IPS DF 6.9 (cell line): ENCODE measurements at places on chromosomes 6 and 20.

DNA sequence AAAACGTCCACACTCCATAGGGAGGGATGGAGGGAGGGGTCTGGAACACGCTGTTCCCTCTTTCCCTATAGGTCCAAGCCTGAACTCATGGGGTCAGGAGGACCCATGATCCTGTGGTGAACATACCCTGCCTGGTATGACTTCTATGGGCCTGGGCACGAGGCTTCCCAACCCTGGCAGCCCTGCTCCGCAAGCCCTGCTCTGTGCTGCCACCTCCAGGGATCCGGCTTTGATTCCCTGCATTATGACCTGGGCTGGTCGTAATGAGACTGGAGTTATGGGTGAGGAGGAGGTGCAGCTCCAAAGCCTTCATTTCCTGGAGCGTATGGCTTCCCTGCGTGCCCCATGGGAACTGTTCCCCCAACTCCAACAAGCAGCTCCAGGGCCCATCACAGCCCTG, 54.9 kb downstream of the CDH22 start:
- no peak overlapping the region for H3K27ac ChIP-seq
- no peaks in the 10 kb centered on the region for H3K36me3 ChIP-seq
- DNase-seq = no peak
- peaks cover 15% of the 10 kb centered on the region for H3K27me3 ChIP-seq
- H3K4me1 ChIP-seq = no peaks in the 10 kb centered on the region
- no peak overlapping the region for H3K4me3 ChIP-seq

DNA sequence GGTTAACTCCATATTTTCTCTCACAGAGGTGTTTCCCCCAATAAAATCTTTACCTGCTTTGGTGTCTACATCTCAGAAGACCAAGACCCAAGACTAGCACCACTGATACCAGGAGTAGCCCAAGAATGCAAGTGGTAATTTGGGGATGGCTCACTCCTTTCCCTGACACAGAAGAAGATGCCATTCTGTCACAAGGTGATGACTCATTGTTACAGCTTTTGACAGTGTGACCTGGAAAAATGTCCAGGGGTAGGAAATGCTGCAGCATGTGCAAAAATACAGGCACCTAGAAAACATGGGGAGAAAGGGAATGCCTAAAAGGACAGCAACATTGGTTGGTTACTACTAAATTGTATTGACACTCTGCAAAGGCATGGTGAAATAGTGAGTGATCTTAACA, 254.0 kb upstream of the GJE1 start:
- no peaks in the 10 kb centered on the region for H3K36me3 ChIP-seq
- H3K4me1 ChIP-seq = no peaks in the 10 kb centered on the region
- H3K27me3 ChIP-seq = no peaks in the 10 kb centered on the region
- no peak overlapping the region for H3K4me3 ChIP-seq

DNA sequence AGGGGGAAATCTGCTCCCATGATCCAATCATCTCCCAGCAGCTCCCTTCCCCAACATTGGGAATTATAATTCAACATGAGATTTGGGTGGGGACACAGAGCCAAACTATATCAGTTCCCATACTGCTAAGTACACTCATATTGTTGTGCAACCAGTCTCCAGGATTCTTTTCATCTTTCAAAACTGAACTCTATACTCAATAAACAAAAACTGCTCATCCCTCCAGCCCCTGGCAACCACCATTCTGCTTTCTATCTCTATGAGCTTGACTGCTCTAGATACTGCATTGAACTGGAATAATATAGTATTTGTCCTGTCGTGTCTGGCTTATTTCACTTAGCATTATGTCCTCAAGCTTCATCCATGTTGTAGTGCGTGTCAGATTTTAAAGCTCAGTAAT, 42.9 kb downstream of the STX11 start:
- no peaks in the 10 kb centered on the region for H3K27me3 ChIP-seq
- no peak overlapping the region for H3K4me3 ChIP-seq
- H3K27ac ChIP-seq = no peak overlapping the region
- no peaks in the 10 kb centered on the region; the same call in 1 of the 2 replicates for H3K4me1 ChIP-seq
- H3K36me3 ChIP-seq = no peaks in the 10 kb centered on the region
- DNase-seq = no peak

GRCh38 chr6:14365393-14365792, 247.8 kb downstream of the CD83 start:
- no peak overlapping the region for H3K27ac ChIP-seq
- H3K27me3 ChIP-seq = no peaks in the 10 kb centered on the region
- no peak for DNase-seq
- no peak overlapping the region for H3K4me3 ChIP-seq
- peaks cover 1% of the 10 kb centered on the region; the same call in 1 of the 2 replicates for H3K4me1 ChIP-seq
- no peaks in the 10 kb centered on the region for H3K36me3 ChIP-seq

DNA sequence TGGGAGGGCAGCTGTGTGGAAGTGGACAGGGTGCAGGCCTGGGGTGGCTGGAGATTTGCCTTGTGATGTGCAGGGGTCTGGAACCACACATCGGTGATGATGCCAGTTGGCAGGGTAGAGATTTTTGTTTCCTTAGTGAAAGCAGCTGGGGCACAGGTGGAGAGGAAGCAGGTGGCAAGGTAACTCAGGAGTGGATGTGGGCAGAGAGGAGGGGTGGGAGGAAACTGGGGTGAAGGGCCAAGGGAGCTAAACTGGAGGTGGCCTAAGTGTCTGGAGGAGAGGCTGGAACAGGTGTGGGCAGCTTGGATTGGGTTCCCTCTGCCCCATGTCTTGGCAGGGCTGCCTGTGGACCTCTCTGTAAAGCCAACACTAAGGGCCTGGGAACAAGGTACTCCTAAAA, 4.7 kb upstream of the SCUBE3 start:
- H3K4me3 ChIP-seq = no peak overlapping the region
- no peaks in the 10 kb centered on the region for H3K36me3 ChIP-seq
- H3K4me1 ChIP-seq = peaks cover 2% of the 10 kb centered on the region
- no peak for DNase-seq
- H3K27me3 ChIP-seq = peaks cover 40% of the 10 kb centered on the region
- H3K27ac ChIP-seq = no peak overlapping the region

GRCh38 chr6:130742131-130742681, 85.0 kb upstream of the SMLR1 start:
- no peak overlapping the region for H3K4me3 ChIP-seq
- no peak for DNase-seq
- H3K27me3 ChIP-seq = no peaks in the 10 kb centered on the region
- H3K27ac ChIP-seq = no peak overlapping the region
- H3K36me3 ChIP-seq = no peaks in the 10 kb centered on the region

DNA sequence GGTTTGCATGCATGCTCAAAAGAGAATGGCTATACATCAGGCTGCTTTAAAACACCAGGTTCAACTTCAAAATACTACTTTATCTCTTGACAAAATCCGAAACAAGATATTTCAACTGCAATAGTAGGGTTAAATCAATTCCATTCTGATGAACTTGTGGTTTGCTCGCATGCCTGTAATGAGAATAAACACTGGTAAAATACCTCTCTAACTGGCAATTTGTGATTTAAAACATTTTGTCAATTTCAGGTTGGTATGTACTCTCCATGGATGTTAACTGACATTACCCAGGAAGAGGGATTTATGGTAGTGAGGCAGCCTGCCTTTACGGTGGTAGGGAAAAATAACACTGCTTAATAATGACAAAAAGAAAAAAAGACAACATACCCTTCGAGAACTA, 74.4 kb downstream of the MBOAT1 start:
- no peaks in the 10 kb centered on the region for H3K27me3 ChIP-seq
- H3K4me1 ChIP-seq = no peaks in the 10 kb centered on the region; the same call in 1 of the 2 replicates
- no peak for DNase-seq
- no peaks in the 10 kb centered on the region for H3K36me3 ChIP-seq
- no peak overlapping the region for H3K27ac ChIP-seq
- no peak overlapping the region for H3K4me3 ChIP-seq

DNA sequence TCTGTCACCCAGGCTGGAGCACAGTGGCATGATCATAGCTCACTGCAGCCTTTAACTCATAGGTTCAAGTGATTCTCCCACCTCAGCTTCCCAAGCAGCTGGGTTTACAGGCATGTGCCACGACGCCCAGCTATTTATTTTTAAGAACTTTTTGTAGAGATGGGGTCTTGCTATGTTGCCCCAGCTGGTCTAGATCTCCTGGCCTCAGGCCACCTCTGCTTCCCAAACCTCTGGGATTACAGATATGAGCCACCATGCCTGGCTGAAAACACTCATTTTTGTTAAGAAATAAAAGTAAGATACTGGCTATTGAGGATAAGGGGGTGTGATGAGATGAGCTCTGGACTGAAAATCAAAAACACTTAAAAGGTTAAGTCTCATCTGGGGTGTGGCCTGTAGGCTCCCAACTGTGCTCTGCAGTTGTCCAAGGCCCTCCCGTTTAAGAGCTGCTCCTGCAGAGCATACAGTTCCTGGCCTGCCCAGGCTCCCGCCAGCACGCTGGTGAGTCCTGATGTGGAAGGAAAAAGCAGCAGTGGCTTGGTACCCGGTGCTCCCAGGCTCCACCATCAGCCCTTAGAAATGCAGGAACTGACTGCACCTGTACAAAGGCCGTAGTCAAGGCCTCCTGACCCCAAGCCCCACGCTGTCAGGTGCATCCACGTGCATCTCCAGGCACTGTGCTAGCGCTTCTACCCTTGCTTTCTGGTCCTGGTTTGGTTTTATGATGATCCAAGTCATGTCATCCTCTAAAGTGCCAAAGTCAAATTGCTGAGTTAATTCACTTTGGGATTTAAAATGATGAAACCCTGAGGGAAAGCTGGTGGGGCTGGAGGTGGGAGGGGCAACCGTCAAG, 111.5 kb downstream of the TMEM242 start:
- H3K36me3 ChIP-seq = no peaks in the 10 kb centered on the region
- no peaks in the 10 kb centered on the region for H3K4me1 ChIP-seq
- H3K4me3 ChIP-seq = no peak overlapping the region
- H3K27me3 ChIP-seq = no peaks in the 10 kb centered on the region
- DNase-seq = no peak

- H3K4me3 ChIP-seq = no peak overlapping the region
- no peaks in the 10 kb centered on the region for H3K27me3 ChIP-seq
- H3K4me1 ChIP-seq = no peaks in the 10 kb centered on the region
Measured at GRCh38 chr6:101422251-101422650, 28.7 kb downstream of the GRIK2 start.

DNA sequence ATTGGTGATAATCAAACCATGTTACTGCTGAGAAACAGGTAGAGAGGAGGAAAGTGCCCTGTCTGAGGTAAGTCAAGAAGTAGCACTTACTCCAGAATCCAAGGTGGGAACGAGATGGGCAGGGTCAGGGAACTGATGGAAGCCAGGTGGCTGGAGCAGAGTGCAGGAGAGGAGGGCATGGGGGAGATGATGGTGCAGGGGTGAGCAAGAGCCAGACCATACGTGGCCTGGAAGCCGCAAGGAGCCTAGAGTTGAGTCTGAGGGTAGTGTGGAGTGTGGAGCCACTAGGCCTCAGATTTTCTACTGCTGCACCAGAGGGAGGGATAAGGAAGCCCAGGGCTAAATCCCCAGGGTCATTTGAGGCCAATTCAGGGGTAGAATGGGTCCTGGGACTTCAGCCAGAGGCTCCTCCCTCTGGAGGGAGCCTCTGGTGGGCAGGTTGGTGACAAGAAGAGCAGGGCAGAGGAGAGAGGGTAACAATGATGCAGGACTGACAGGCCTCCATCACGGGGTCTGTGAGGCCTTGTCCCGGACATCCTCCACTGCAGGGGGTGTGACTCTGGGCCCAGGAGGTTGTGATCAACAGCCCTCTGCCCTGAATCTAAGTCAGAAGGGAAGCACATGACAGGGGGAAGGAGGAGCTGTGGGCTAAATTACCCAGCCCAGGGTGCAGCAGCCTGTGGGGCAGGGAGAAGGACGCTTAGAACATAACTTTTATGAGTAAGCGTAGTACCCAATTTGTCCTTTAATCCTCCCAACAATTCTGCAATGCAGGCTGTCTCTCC, 28.7 kb downstream of the COX4I2 start:
- no peak overlapping the region for H3K4me3 ChIP-seq
- H3K36me3 ChIP-seq = 0 out of 2 replicates have a peak, but pooled peaks cover 2% of the 10 kb centered on the region
- no peak for DNase-seq
- H3K27ac ChIP-seq = no peak overlapping the region

DNA sequence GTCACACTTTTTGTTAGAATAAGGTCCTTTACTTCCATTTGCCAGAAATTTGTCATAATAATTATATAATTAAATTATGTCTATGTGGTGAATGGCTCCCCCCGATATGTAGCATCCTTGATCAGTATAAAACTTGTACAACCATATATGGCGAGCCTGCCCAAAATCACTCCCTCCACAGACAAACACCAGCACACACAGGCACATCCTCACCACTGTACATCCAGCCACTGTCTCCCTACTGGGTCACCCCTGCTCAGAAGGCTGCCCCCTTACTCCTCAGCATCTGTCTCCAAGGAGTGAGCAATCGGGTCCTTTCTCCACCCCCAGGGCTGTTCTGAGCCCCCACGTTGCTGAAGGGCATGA, 87.0 kb upstream of the MYL9 start:
- H3K27ac ChIP-seq = no peak overlapping the region
- no peaks in the 10 kb centered on the region for H3K27me3 ChIP-seq
- DNase-seq = no peak
- no peak overlapping the region for H3K4me3 ChIP-seq

- DNase-seq = no peak
- no peak overlapping the region for H3K4me3 ChIP-seq
- no peak overlapping the region for H3K27ac ChIP-seq
- H3K4me1 ChIP-seq = no peaks in the 10 kb centered on the region
- H3K27me3 ChIP-seq = no peaks in the 10 kb centered on the region
- no peaks in the 10 kb centered on the region for H3K36me3 ChIP-seq
Measured at GRCh38 chr6:101114703-101115102, 233.6 kb upstream of the ASCC3 start.

DNA sequence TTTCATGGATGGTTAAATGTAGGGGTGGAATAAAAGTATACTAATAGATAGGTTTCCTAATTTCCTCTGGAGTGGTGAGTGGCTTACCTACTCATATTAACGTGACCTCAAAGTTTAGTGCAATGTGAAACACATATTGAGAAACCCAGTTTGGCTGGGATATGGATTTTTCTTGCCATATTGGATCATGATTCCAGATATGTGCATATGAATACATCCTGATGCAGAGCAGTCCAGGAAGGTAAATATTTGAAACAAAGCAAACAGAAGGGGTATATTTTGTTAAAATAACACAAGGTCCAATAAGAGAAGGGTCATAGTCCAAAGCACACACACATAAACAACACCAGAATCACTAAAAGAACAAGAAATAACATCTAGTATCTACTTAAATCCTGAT, 608.1 kb downstream of the PKHD1 start:
- no peak overlapping the region for H3K27ac ChIP-seq
- no peaks in the 10 kb centered on the region for H3K36me3 ChIP-seq
- no peaks in the 10 kb centered on the region for H3K27me3 ChIP-seq
- no peaks in the 10 kb centered on the region for H3K4me1 ChIP-seq
- DNase-seq = no peak
- no peak overlapping the region for H3K4me3 ChIP-seq
